Thymus (tissue), 14 donors: ENCODE measurements at places on chromosomes 11 and 22. TPM values are rescaled to one million over a fixed set of nuclear protein-coding genes. Genes with fewer than 3 reads are reported as not detected.

The SEZ6L gene
- 0.90 TPM for total RNA-seq

The GPR83 gene
- 0.14 TPM for total RNA-seq

DNA sequence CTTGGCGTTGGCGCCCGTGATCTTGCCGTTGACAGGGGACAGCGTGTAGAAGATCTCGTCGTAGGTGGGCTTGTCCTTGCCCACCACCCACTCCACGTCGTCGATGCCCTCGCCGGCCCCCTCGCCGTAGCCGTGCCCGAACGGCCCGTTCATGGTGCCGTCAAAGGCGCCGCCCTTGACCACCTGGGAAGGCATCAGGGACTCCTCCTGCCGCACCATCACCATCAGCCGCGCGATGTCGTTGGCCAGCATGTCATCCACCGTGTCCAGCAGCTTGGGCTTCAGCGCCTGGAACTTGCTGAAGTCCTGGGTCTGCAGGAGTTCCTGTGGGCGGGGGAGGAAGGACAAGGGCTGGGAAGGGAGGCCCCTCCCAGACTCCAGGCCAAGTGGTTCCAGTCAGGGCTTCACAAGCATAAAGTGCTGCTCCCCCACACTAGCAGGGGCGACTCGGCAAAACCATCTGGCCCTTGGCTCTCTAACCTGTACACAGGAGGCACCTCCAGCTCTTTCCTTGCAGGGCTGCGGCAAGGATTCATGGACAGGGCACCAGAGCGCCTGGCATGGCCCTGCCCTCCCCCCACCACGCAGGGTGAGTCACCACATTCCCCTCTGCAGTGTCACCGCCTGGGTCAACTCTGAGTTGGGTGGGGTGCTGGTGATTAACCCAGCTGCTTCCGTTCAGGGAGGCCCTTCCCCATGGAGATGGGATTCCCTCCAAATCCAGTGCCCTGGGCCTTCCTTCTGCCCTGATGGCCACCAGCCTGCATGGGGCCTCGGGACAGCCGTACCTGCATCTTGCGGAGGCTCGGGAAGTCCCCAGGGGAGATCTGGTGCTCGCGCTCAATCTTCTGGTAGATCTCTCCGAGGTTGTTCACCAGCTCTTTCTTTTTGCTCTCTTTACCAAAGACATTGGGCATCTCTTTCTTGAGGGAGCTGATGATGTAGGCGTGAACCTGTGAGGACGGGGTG, 10.4 kb upstream of the CDC42BPG start:
- H3K27ac ChIP-seq, result peak overlapping the region; percentile 56
- no peaks in the 10 kb centered on the region for H3K27me3 ChIP-seq
- no peak overlapping the region for H3K4me3 ChIP-seq
- DNase-seq, result no peak
- H3K36me3 ChIP-seq, result peaks cover 58% of the 10 kb centered on the region

The ACR gene
- total RNA-seq, result not detected

The LGALS1 gene
- total RNA-seq, result 482 TPM

DNA sequence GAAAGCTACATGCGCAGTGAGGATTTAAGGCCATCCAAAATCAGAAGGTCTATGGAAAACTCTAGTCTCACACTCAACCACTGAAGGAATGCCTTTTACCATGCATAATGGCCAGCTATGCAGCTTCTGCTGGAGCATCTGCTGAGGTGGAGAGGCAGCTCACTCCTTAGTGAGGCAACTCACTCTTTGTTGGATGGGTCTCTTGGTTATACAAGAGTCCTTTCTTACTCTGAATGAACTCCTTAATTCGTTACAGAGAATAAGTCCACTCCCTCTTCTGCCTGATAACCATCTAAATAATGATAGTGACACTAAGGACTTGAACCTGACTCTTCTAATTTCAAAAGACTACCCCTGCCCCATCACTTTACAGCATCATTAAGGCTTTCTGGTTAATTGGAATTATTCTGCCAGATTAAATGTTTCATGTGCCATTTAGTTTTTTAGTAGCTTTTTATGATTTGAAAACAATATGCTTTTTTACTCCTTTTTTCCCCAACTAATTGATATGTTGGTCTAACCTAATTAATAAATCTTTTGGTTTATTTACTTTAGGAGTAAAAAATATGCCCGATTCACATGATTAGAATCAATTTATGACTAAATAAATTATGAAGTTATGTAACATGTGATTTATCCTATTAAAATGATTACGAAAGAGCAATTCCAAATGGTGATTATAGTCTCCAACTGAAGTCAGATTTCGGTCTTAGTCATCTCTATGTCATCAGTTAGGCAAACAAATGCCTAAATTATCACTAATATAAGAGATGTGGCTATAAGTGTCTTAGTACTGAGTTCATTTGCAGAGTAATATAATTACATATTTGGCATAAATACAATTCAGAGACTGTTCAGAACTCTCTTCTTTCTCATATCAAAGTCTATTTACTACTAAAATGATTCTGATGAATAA, 286.7 kb upstream of the CCDC90B start:
- H3K27me3 ChIP-seq, result no peaks in the 10 kb centered on the region
- H3K4me1 ChIP-seq, result no peaks in the 10 kb centered on the region
- no peaks in the 10 kb centered on the region for H3K36me3 ChIP-seq
- H3K27ac ChIP-seq, result no peak overlapping the region

DNA sequence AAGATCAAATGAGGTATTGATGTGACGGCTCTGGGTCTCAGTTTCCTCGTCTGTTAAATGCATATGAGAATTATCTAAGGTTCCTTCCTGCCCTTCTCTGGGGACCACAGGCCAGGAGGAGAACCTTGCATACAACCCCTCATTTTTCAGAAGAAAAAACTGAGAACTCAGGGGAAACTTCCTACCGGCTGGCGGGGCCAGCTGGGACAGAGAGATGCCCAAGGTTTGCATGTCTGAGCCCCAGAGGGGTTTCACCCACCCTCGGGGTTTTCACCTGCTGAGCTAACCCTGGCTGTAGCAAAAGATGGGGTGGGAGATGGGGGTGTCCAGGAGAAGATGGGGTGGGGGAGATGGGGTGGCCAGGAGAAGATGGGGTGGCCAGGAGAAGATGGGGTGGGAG, 4.3 kb downstream of the TNFRSF13C start:
- no peak for DNase-seq
- no peak overlapping the region for H3K4me3 ChIP-seq
- peaks cover 8% of the 10 kb centered on the region for H3K4me1 ChIP-seq
- H3K36me3 ChIP-seq, result no peaks in the 10 kb centered on the region

DNA sequence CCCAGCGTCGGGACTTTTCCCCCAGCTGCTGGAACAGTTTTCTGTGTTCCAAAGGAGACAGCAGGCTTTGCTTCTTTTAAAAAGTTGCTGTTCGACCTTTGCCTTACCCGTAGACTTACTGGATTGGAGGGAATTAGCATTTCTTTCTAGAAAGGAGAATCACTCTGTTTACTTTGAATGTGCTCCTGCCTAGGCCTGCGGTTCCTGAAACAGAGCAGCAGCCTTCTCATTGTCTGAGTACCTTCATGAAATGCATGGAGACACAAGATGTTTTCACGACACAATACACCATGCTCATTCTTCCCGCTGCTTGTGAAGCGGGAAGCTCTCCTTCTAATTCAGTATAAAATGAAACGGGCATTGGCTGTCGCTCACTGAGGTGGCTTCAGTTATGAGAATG, 196.2 kb downstream of the TBC1D22A start:
- no peak overlapping the region for H3K4me3 ChIP-seq
- no peaks in the 10 kb centered on the region for H3K27me3 ChIP-seq
- DNase-seq, result no peak
- H3K4me1 ChIP-seq, result peaks cover 12% of the 10 kb centered on the region

The SCARF2 gene
- 0.38 TPM for total RNA-seq

GRCh38 chr11:88246696-88247095, 71.5 kb upstream of the RAB38 start:
- H3K4me3 ChIP-seq, result no peak overlapping the region
- no peaks in the 10 kb centered on the region for H3K4me1 ChIP-seq
- no peak for DNase-seq

- no peaks in the 10 kb centered on the region for H3K27me3 ChIP-seq
- no peak overlapping the region for H3K27ac ChIP-seq
Observed at GRCh38 chr11:134438542-134439537, 26.8 kb upstream of the B3GAT1 start.

DNA sequence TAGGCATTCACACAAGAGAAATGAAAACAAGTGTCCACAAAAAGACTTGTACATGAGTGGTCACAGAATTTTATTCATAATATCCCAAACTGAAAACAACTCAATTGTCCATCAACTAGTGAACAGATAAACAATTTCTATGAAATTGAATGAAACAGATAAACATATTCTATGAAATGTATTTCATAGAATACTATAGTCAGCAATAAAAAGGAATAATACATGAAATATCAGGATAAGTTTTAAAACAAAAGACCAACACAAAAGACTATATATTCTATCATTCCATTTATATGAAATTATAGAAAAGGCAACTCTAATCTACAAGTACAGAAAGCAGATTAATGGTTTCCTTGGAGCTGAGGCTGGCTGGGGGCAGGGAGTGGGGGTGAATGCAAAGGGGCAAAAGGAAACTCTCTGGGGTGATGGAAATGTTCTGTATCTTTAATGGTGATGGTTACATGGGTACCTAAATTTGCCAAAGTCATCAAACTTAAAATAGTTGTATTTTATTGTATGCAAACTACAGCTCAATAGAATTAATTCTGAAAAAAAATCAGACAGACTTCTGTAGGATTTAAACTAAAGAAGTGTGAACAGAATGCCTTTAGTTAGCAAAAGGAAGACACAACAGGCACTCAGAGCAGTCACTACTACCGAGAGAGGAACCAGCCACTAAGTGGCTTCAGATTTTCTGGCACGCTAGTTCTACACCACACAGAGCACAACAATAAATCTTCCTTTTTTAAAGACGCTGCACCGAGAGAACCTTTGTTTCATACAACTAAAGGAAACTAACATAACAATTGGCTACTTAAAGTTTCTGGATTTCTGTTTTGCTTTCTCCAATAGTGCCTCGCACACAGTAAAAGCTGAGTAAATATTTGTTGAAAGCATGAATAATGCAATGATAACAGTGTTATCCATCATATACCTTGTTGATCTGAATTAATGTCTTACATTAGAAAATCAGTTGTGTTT, 15.4 kb downstream of the CCDC34 start:
- no peaks in the 10 kb centered on the region for H3K36me3 ChIP-seq
- no peak overlapping the region for H3K27ac ChIP-seq
- DNase-seq, result no peak
- H3K27me3 ChIP-seq, result no peaks in the 10 kb centered on the region

The RFPL2 gene
- 0.19 TPM for total RNA-seq

DNA sequence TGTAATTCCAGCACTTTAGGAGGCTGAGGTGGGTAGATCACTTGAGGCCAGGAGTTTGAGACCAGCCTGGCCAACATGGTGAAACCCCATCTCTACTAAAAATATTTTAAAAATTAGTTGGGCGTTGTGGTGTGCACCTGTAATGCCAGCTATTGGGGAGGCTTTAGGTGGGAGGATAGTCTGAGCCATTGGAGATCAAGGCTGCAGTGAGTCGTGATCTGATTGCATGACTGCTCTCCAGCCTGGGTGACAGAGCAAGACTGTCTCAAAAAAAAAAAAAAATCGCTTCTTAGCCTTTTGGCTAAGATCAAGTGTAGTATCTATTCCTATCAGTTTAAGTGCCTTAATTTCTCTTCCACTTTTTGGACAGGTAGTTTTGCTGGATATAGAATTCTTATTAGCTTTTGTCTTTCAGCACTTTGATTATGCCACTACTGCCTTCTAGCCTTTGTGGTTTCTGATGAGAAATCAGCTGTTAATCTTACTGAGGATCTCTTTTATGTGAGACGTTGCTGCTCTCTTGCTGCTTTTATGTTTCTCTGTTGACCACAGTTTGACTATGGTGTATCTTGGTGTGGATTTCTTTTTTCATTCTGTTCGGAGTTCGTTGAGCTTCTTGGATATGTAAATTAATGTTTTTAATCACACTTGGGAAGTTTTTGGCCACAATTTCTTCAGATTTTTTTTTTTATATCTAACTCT, 24.7 kb downstream of the CHEK1 start:
- H3K27me3 ChIP-seq, result no peaks in the 10 kb centered on the region
- DNase-seq, result no peak
- no peak overlapping the region for H3K27ac ChIP-seq
- no peaks in the 10 kb centered on the region for H3K4me1 ChIP-seq
- H3K4me3 ChIP-seq, result no peak overlapping the region

- no peaks in the 10 kb centered on the region for H3K27me3 ChIP-seq
- DNase-seq, result no peak
- H3K4me3 ChIP-seq, result no peak overlapping the region
- no peak overlapping the region for H3K27ac ChIP-seq
Observed at GRCh38 chr11:78987748-78988147, 413.1 kb upstream of the NARS2 start.

GRCh38 chr11:18987454-18988231, 48.4 kb upstream of the MRGPRX1 start:
- H3K4me3 ChIP-seq, result no peak overlapping the region
- DNase-seq, result no peak
- H3K36me3 ChIP-seq, result no peaks in the 10 kb centered on the region
- H3K4me1 ChIP-seq, result no peaks in the 10 kb centered on the region

The CHRNA10 gene
- total RNA-seq, result 0.76 TPM

DNA sequence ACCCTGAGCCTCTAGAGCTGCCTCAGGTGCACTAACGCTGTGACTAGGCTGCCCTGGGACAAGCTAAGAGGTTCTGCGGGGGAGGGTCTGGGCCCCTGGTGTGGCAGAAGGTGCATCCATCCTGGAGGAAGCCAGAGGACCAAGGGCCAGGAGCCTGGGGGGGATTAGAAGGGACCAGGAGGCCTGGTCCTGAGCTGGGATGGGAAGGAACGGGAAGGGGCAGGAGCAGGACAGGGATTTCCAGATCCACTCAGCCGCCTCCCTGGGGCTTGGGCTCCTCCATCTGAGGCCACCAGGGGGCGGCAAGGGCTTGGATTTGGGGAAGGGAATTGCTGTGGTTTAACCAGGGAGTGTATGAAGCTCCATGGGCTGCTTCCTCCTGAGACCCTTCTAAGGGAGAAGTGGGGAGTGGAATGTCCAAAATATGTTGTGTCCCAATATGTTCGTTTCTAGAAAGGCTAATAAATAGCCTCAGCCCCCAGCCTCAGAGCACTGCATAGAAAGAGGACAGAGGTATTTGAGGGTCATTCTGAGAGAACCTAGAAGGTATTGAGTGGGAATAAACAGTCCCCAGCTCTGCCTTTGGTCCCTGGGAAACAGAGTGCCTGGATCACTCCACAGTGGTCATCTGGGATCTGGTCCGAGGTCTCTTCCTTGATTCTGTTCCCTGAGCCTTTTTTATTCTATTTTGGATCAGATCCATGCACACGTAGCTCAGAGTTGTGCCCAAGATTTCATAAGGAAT, 17.4 kb upstream of the PRAME start:
- no peaks in the 10 kb centered on the region for H3K4me1 ChIP-seq
- H3K27ac ChIP-seq, result no peak overlapping the region
- no peak overlapping the region for H3K4me3 ChIP-seq
- DNase-seq, result no peak
